ENCODE measurements at places on chromosomes 6 and 20.
A peak's percentile ranks its signal among the peaks of the same experiment; 100 is the strongest.

- no peak for DNase-seq
Observed at GRCh38 chr20:60135276-60135675, 177.1 kb downstream of the CDH26 start.

GRCh38 chr6:137427656-137428290 lies 66.4 kb downstream of the OLIG3 start:
- DNase-seq: no peak

GRCh38 chr20:46199198-46199597 lies 81.1 kb downstream of the CD40 start:
- peak; percentile 41 for DNase-seq

DNA sequence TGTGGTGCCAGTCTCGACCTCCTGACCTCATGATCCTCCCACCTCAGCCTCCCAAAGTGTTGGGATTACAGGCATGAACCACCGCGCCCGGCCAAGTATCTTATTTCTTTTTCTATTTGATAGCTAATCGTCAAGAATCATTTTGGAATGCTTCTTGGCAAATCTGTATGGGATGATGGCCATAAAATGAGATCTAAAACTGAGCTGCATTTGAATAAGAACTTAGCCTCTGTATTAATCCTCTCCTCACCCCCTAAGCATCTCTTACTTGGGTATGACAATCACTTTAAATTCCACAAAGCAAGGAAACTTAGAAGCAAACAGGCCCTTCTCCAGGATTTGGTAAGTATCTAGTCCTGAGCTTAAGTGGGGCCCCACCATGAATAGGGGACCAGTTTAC lies 108.9 kb upstream of the BTBD3 start:
- no peak for DNase-seq

DNA sequence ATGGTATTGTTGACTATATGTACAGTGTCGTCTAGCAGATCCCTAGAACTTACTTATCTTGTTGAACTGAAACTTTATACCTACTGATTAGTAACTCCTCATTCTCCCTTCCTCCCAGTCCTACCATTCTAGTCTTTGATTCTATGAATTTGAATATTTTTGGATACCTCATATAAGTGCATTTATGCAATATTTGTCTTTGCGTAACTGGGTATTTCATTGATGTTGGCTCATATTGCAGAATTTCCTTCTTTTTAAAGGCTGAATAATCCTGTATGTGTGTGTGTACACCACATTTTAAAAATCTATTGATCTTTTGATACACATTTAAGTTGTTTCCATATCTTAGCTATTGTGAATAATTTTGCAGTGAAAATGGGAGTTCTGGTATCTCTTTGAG lies 119.9 kb downstream of the SOX4 start:
- DNase-seq: peak; percentile 41

DNA sequence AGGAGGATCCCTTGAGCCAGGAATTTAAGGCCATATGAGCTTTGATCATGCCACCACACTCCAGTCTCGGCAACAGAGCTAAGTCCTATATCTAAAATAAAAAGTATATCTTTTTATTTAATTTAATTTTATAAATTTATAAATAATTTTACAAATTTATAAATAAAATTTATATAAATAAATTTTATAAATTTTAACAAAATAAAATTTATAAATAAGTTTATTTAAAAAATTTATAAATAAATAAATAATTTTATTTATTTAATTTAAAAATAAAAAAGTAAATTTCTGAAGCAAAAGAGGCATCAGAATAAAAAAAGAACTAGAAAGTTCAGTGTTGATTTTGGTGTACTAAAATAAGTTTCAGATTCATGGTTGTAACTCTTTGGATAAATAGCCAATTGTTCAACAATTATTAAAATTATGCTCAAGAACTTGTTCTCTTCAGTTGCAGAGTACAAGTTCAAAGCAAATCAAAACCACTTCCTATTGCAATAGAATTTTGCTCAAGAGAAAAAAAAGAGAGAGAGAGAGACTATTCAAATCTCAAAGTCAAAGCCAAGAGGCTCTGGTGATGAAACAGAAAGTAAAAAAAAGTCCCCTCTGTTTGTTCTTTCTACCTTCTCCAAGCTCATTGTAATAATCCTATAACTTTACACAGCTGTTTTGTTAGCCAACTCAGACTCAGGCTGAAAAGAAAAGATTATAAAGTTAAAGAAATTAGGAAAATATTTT lies 547.5 kb upstream of the ADGRB3 start:
- no peak for DNase-seq

DNA sequence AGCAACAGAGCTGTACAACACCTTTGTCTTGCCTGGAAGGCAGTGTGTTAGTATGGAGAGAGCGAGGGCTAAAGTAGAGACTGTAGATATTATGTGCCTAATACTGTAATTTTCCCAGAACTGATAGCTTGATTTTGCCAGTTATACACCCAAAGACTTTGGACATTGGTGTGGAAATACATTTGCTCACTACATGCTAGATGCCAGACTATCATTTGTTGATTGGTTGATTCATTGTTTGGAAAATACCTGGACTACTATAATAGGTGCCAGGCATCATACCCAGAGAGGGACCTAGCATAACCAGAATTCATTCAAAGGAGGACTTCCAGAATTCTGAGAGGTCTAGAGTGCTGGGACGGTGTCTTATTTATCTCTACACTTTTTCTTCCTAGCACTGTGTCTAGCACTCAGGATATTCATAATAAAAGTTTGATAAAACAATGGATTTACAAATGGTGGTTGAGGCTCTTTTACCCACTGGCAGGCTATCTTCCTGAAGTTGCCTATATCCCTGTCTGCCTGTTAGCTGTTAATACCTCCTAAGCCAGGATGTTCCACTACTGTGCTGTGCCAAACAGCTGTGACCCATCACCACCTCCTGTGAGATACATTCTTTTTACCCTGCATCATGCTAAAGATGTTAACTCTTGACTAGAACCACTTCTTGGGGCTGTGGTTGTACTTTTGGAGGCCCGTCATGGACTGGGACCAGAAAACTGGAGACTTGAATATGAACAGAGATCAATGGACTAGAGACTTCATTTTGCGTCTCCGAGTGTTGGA lies 72.2 kb upstream of the FUCA2 start:
- DNase-seq: no peak

GRCh38 chr6:101018157-101018556 lies 137.0 kb upstream of the ASCC3 start:
- DNase-seq: no peak

DNA sequence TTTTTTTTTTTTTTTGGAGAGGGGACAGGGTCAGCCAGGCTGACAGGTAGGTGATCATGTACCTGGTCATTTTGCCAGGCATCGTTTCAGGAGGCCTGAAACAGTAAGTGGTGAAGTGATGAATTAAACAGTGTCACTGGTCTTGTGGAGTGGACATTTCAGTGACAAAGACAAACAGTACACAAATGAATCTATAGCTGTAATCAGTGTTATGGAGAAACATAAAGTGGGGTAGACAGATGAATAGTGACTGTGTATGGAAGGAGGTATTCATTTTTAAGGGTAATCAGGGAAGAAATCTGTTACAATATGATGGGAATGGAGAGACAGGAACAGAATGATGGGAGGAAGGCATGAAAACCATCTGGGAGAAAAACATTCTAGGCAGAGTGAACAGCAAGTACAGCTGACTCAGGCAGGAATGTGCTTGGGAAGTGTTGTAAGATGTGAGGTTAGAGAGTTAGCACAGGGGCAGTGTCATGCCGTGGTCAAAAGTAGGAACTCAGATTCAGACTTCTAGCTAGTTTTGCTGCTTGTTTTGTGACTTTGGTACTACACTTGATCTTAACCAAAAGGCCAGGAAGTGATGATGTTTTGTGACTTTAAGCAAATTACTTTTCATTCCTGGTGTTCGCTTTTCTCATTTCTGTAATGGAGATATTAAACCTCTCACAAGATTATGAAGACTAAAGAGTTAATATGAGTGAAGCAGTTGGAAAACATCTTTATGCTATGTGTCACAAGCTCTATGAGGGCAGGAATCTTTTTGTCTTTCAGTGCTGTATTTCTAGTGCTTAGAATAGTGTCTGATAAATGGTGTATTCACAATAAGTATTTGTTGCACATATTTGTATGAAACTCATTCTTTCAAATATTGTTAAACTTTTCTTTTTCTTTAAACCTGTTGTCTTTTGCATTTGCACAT lies 43.4 kb downstream of the QKI start:
- DNase-seq: peak; percentile 58

- DNase-seq: peak; percentile 68
Observed at GRCh38 chr20:44911264-44911921, 1.5 kb downstream of the PABPC1L start.

- DNase-seq: no peak
Observed at GRCh38 chr20:8390500-8390899, 258.4 kb downstream of the PLCB1 start.

DNA sequence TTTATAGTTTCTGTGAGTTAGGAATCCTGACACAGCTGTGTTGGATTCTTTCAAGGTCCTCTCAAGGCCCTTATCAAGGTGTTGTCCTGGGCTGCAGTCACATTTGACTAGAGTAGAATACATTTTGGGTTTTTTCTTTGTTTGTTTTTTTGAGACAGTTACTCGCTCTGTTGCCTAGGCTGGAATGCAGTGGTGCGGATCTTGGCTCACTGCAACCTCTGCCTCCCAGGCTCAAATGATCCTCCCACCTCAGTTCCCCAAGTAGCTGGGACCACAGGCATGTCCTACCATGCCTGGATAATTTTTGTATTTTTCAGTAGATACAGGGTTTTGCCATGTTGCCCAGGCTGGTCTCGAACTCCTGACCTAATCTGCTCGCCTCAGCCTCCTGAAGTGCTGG lies 15.7 kb downstream of the NFYA start:
- no peak for DNase-seq

DNA sequence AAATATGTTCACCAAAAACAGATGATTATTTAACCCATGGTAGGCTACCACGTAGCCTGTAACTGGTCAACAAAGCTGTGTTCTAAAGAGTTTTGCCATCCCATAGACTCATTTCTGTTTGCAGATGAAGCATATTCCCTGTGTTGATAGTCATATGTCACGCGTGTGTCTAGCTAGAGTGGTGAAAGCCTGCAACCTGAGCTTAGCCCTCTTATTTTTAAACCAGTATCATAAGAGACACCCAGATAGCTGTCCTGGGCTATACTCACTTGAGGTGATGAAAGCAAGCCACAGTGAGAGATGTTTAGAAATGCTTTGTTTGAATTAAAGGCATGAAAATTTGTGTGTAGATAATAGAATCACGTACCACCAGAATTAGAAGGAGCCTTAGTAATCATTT lies 307.8 kb downstream of the ZFAND3 start:
- DNase-seq: no peak

- DNase-seq: no peak
Observed at GRCh38 chr6:160279850-160280249, 21.2 kb upstream of the SLC22A2 start.

DNA sequence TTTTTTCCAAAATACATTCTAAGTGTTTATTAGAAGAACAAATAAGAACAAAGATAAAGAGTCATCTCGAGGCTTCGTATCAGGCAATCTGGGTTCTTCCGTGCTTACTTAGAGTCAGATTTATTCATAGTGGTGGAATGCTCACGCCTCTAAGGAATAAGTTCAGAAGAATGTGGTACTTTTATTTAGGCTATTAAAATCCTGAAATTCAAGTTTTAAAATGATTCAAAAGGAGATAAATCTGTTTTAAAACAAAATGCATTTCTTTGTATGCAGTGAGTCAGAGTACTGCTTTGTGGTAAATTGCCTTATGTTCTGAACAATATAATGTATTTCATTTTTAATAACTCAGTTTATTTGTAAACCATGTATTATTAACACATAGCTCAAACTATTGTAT lies 89.1 kb downstream of the FUT9 start:
- DNase-seq: no peak

DNA sequence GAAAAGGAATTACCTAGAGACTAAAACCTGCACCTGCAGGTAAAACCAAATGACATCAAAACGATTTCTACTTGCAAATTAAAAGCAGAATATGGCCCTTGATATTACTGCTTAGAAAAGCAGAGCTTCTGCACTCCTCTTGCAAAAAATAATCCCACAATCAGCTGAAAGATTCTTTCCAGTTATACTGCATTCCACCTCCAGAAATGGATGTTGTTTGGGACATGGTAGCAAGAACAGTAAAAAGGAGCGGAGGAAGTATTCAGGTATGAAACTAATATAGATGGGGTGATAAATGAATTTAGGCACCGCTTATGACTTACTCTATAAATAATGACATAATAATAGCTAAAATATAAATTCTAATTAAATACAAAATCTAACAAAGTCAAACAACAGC lies 14.9 kb downstream of the ATXN1 start:
- no peak for DNase-seq

DNA sequence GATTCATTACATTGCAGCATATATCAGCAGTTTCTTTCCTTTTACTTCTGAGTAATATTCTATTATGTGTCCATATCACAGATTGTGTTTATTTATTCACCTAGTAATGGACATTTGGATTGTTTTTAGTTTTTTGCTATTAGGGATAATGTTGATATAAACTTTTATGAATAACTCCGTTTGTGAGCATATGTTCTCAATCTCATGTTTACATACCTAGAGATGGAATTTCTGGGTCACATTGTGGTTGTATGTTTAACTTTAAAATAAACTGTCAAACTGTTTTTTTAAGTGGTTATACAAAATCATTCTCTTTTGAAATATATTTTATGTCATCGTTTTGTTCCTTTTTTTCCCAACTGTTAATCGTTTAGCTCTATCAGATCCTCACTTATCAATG lies 311.6 kb downstream of the MMUT start:
- DNase-seq: no peak

- DNase-seq: no peak
Observed at GRCh38 chr6:114327074-114327473, 15.7 kb downstream of the HS3ST5 start.

DNA sequence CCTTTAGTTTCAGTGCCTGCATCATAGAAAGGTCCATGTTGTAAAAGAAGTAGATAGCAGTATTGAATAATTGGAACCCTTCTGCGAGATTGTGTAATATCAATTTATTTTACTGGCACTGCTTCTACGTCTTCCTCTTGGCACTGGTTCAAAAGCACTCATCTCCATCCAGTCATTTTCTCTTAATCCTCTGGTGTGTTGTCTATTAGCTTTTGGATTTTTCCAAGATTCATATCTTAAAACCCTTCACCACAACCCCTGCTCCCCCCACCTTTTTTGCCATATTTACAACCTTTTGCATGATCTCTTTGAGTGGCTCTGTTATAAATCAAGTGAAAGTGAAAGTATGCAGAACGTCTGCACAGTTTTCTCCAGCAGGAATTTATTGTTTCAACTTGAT lies 76.6 kb upstream of the HSF2 start:
- DNase-seq: peak; percentile 2

GRCh38 chr6:70180183-70180900 lies 122.5 kb downstream of the COL9A1 start:
- DNase-seq: no peak

- no peak for DNase-seq
Observed at GRCh38 chr6:33433544-33434191, 13.8 kb downstream of the SYNGAP1 start.

GRCh38 chr6:38138374-38138773 lies 318.8 kb downstream of the ZFAND3 start:
- DNase-seq: no peak
